ENCODE measurements at places on chromosomes 1 and 21.

- DNase-seq: no peak
These were observed 19.3 kb downstream of the GJA5 start for GRCh38 chr1:147741065-147741464.

DNA sequence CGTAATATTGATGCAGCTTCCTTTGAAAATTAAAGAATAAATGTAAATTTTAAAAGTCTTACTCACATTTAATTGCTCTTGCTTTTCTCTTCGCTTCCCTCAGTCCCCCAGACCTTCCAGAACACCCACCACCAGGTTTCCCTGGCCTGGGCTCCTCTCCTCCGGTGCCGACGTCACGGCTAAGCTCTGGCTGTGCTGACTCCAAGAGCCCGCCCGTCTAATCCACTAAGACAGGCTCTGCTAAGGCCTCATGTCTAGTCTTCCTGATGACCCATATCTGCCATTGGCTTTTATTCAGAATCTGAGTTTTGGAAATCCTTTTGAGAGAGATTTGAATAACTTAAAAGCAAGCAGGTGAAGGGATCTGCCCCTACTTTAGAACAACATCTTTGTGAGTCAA lies 53.9 kb upstream of the NADK start:
- no peak for DNase-seq

GRCh38 chr1:20058531-20058930 lies 11.5 kb upstream of the PLA2G5 start:
- no peak for DNase-seq

GRCh38 chr1:225763716-225764548 lies 13.7 kb upstream of the SRP9 start:
- no peak for DNase-seq

- DNase-seq: no peak
These were observed 1.8 kb downstream of the UBAP2L start for GRCh38 chr1:154222518-154222917.

GRCh38 chr1:213123536-213123935 lies 72.5 kb downstream of the RPS6KC1 start:
- no peak for DNase-seq

- DNase-seq: no peak
These were observed 26.2 kb upstream of the A3GALT2 start for GRCh38 chr1:33346927-33347649.
